ENCODE measurements at places on chromosomes 5 and 9.

GRCh38 chr5:151348789-151349188 is 1.4 kb upstream of the SLC36A2 start:
- no peak for DNase-seq

GRCh38 chr9:100099722-100100042 is 639 bp downstream of the INVS start:
- peak; percentile 24 for DNase-seq

DNA sequence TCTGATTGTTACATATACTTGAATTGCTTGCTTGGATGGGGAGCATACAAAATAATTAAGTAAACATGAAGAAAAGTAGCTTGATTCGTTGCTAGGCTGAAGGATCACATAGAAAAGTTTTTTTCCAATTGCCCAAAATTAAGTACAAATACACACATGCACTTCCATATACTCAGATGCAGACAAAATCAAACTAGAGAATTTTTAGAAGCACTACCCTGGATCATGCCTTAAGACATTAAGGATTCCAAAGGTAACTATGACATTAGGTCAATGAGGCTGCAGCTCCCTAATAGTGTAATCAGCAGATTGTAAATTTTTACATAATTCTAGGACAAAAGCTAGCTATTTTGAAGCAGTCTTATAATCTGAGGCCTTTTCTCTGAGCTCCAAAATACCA is 216.9 kb upstream of the TMEM161B start:
- DNase-seq: no peak

DNA sequence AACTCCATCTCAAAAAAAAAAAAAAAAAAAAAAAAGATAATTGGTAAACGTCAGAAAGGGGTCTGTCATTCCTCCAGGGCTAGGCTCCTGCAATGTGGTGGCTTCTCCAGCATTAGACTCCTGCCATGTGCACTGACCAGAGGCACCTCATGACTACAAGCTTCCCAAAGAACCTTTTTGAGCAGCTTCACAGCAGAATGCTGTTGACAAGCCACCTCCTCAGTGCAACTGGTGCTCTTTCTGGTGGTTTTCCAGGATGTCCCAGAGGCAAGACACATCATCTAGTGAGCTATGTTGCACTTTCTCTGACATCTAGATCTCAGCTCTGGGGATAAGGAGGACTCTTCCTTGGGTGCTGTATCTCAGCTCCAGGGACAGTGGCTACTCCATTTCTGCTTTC is 11.6 kb downstream of the RPL37 start:
- no peak for DNase-seq

DNA sequence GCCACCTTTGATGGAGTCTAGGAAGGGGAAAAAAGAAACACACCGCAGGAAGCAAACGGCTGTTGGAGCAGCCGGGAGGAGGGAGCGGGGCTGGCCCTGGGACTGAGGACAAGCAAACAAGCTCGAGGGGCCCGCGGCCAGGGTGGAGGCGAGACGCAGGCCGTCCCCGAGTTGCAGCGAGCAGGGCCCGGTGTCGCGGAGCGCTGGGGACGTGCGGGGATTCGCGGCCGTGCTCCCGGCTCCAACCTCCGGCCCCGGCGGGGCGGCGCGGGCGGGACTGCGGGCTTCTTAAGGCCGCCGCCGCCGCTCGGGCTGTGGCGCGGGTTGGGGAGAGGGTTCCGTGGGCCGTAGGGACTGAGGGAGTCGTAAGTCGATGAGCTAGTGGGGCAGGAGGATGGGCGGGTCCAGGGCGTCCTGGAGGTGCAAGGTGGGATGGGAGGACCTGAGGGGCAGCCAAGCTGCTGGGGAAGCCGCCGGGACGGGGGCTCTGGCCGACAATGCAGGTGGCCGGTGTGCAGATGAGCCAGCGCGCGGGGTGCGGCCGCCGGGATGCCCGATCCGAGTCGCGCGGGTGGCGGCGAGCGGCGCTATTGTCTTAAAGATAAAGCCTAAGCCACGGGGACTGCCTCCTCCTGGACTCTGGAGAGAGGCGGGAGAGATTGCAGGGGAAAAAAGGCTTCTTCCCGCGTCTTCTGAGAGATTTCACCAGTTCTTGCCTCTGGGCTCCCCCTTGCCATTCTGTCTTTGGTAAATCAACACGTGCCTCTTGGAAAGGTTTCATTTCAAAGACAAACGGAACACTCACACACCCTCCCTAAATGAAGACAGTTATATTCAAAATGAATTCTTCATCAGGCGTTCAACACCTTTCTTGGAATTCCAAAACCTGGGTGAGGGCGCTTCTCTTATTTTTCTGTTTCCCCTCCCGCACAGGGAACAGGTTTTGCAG is 1.6 kb upstream of the HAPLN1 start:
- DNase-seq: peak; percentile 48

GRCh38 chr5:73180566-73180965 is 7.6 kb downstream of the TMEM174 start:
- no peak for DNase-seq

DNA sequence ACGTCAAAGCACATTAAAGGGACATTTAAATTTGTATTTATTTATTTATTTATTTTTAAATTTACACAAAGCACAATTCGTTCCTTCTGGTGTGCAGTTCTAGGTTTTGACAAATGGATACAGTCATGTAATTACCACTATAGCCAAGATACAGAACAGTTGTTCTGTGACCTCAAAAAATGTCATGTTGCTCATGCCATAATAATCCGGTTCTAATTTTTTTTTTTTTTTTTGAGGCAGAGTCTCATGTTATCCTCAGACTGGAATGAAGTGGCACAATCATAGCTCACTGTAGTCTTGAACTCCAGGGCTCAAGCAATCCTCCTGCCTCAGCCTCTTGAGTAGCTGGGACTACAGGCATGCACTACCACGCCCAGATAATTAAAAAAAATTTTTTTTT is 7.8 kb downstream of the IGFBPL1 start:
- DNase-seq: no peak

DNA sequence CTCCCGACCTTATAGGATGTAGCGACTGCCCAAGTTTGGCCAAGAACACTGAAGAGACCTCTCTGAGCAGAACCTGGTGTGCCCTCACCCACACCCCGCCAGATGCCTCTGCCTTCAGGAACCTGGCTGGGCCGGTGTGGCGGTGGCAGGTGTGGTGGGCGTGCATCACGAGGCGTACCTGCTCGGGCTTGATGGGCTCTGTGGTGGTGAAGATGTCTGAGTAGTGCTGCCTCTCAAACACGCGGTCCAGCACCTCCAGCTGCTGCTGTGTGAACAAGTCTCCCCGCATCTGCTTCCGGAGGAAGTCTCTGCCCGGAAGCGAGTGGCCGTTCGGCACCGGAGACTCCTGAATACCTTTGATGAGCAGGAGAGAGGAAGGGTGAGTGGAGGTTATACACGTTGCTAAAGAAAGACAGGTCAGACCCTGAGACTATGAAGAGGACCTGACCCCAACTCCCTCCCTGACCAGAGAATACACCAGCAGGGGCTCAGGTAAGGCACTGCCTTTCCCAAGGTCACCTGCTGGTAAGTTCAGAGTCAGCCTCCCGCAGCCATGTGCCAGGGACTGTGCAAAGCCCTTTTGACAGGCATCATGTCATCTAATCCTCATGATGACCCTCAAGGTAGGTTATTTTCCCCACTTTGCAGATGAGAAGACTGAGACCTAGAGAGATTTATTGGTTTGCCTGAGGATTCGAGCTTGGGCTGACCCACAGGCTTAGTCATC is 67.5 kb downstream of the PAX5 start:
- DNase-seq: no peak

DNA sequence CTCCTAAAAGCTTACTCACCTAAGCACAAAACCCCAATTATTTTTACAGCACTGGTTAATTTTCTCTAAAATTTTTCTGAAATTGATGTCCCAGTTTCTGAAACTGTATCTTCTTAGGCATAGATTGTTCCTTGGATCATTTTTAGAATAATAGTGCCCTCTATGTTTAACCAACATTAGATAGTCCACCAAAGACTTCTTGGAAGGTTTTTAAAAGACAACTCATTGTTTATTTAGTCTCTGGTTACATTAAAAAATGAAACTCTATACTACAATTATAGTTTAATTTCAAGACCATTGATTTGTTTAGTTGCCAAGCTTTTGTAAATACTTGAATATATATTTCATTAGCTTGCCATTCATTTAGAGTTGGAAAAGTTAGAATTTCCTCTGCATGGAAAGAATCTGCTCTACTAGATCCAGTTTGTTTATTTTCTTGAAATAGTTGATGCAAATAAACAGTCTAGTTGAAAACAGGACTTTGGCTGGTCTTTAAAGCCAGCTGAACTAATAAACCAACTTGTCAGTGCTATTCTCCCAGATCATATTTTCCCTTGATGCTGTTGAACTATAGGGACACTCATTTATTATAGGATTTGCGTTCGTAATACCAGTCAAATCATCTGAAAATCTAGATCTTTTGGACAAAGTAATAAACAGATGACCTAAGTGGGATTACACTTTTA is 990.5 kb downstream of the TLE1 start:
- DNase-seq: no peak

DNA sequence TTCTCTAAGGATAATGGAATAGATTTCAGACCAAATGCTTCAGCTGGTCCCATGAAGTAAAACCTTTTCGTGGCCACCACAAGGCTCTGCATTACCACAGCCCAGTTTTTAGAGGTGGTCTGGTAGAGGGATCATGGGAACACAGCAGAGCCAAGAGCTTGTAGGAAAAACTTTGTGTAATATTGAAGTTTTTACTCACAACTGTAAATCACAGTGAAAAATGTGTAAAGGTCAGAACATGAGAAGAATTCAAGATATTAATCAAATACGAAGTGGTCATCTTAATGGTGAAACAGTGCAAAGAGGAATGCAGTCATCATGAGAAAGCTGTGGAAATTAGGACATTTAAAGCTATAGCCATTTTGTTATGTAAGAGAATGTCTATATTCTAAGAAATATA is 197.5 kb downstream of the NPR3 start:
- DNase-seq: no peak

DNA sequence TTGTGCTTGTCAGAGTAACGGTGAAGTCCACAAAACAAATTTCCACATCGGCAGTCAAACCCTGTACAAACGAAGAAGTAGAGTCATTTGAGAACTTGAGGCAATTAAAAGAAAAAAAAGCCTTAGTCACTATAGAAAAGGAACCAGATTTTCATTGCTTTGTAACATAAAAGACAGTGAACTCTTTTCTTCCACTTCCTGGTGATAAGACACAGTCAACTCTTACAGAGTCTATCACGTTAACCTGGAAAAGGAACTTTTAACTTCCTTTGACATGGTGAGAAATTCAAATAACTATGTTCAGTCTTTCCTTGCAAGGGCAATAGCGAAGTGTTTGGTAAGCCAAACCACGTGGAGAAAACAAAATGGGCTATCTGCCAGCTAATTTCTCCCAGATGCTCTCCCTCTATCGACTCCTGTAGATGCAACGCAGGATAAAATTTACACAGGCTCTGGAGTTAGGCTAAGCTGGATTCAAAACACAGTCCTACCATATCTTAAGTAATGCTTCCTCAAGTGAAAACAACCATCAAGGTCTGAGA is 8.9 kb downstream of the ZFAND5 start:
- no peak for DNase-seq

- DNase-seq: no peak
Measured at GRCh38 chr5:125293223-125293622, 546.8 kb upstream of the ZNF608 start.
